Fibroblast of upper back skin (primary cell): ENCODE measurements at places on chromosomes 12 and 14.
A peak's percentile ranks its signal among the peaks of the same experiment; 100 is the strongest.

DNA sequence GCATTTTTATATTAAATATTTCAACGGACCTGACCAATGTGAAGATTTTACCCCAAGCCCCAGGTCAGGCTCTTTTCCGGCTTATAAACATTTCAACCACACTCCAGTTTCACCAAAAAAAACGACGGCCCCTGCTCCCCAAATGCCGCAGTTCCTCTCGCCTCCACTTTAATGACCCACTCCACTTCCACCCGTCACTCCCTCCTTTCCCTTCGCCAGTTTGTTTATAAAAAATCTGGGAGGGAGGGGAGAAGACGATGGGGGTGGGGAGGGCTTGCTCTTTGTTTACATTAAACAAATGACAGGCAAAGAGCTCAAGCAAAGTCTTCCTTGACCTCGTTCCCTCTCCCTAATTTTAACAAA lies 5.4 kb downstream of the SIX6 start:
- DNase-seq = no peak

- DNase-seq = no peak
These were observed 65.2 kb upstream of the HSPB8 start for GRCh38 chr12:119113496-119113986.

GRCh38 chr12:62643486-62643885 lies 176.9 kb downstream of the MON2 start:
- peak; percentile 78 for DNase-seq

GRCh38 chr12:12491606-12492005 lies 71.1 kb downstream of the DUSP16 start:
- no peak for DNase-seq

GRCh38 chr12:40183715-40184114 lies 41.1 kb upstream of the LRRK2 start:
- no peak for DNase-seq

- DNase-seq = no peak
These were observed 413.2 kb downstream of the SOX5 start for GRCh38 chr12:23536293-23536692.

GRCh38 chr14:92122351-92122677 lies 545 bp downstream of the CPSF2 start:
- peak; percentile 17 for DNase-seq

- DNase-seq = peak; percentile 3
These were observed 642 bp upstream of the PHC1 start for GRCh38 chr12:8913702-8914032.

DNA sequence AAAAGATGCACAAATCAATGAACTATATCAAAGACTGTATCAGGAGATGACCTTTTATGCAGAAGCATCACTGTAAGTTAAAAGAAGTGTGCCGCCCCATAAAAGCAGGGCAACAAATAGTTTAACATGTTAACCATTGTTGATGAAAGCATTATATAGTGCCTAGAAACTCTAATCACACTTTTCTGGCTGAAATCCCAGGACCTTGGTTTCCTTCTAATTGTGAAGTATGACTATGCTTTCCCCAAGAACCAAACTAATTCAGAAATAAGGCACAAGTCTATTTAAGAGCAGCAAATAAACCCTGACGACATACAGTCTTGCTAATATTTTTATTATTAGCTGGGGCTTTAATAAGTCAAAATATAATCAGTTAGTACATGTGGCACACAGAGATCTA lies 21.7 kb downstream of the RACGAP1 start:
- DNase-seq = no peak

DNA sequence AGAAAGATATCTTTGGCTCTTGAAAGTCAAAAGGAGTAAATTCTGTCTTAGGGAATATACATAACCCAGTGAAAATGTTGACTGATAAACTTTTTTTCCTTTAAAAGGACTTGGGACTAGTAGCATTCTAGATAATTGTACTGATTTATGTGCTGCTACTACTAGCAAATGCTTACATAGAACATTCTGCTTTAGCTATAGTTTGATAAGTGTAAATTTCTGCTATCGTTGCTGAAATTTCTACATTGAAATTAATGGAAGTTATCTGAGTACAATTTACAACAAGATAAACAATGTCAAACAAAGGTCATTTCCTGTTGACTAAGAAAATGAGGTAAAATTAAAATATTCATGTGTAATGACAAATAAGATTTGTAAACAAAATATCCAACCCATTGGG lies 48.3 kb upstream of the CNTN1 start:
- no peak for DNase-seq

GRCh38 chr12:13082861-13083260 lies 20.6 kb downstream of the GSG1 start:
- DNase-seq = no peak

- peak; percentile 56 for DNase-seq
These were observed 1.1 kb upstream of the PRKAG1 start for GRCh38 chr12:49019443-49020324.

DNA sequence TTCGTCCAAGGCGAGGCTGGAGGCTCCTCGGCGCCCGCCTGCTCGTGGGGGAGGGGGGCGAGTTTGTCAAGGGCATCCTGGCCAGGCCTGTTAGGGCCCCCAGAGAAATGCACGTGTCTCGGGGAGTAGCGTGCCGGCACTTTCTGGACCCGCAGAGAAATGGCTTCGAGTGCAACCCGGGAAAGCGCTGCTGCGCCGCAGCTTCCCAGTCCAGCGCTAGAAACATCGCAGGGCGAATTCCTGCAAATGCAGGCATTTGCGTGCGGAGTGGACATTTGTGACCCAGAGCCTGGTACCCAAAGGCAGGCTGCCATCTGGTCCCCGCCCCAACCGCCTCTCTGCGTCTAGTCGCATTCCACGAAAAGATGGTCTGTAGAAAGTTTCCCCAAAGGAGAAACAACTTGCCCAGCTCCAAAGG lies 756 bp downstream of the LGR5 start:
- DNase-seq = no peak

- peak; percentile 70 for DNase-seq
These were observed 142.3 kb upstream of the ARHGAP5 start for GRCh38 chr14:31934767-31935266.

DNA sequence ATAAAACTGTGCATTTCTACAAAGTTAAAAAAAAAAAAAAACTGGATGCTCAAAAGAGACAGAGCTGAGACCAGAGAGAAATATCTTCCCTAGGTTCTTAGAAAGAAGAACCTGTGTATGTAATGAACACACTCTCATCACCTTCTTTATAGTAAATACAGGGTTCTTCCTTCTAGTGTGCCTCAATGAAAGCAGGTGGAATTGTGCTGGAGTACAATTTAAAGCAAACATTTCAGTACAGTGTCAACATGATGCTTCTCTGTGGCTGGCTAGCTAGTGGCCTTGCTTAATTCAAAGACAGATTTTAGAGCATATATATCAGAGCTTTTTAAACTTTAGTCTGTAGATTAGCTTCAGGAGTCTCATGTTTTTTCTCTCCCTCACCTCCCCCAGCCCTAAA lies 249.8 kb upstream of the ARHGAP5 start:
- DNase-seq = no peak

GRCh38 chr12:7047306-7047705 lies 13.2 kb upstream of the C1S start:
- no peak for DNase-seq

- DNase-seq = no peak
These were observed 9.0 kb upstream of the LRTM2 start for GRCh38 chr12:1811281-1811947.

- peak; percentile 21 for DNase-seq
These were observed 148.8 kb upstream of the CRY1 start for GRCh38 chr12:107242189-107242588.
